Eye (tissue), 1 donor: ENCODE measurements at places on chromosomes 3 and 15.

GRCh38 chr15:71409541-71409940, 294.3 kb downstream of the THSD4 start:
- no peak for DNase-seq

DNA sequence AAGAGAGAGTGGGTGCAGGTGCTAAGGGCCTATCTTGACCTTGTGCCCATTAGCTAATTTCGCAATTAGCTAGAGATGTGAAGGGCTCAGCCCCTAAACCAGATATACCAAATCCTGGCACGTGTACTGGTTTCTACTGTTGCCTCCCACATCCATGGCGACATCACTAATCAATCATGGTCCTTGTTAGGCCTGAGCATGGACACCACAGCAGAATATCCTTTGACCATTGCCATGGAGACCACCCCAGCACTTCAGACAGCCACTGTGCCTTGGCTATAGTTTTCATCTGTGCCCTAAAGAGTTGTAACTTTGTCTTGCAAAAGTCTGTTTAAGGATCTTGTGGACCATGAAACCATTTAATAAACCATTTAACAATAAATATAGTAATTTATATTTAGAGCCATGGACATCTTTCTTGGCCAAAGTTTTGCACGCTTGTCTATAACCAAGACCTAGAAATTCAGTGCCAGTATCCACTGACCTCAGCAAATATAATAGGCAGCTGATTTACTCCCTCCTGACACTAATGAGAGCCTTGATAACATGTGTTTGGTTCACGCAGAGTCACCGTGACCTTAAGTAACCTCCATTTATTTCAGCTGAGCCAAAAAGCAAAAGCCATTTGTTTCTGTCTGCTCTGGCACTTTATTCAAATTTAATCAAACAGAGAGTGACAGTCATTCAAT, 43.4 kb downstream of the COLQ start:
- DNase-seq: peak; percentile 68

DNA sequence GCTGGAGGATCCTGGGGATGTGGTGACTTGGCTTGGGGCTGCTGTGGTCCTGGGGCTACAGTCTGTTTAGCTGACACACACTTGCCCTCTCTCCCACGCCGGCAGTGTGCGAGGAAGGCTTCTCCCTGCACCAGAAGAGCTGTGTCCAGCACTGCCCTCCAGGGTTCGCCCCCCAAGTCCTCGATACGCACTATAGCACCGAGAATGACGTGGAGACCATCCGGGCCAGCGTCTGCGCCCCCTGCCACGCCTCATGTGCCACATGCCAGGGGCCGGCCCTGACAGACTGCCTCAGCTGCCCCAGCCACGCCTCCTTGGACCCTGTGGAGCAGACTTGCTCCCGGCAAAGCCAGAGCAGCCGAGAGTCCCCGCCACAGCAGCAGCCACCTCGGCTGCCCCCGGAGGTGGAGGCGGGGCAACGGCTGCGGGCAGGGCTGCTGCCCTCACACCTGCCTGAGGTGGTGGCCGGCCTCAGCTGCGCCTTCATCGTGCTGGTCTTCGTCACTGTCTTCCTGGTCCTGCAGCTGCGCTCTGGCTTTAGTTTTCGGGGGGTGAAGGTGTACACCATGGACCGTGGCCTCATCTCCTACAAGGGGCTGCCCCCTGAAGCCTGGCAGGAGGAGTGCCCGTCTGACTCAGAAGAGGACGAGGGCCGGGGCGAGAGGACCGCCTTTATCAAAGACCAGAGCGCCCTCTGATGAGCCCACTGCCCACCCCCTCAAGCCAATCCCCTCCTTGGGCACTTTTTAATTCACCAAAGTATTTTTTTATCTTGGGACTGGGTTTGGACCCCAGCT, 2.9 kb upstream of the FES start:
- no peak for DNase-seq

DNA sequence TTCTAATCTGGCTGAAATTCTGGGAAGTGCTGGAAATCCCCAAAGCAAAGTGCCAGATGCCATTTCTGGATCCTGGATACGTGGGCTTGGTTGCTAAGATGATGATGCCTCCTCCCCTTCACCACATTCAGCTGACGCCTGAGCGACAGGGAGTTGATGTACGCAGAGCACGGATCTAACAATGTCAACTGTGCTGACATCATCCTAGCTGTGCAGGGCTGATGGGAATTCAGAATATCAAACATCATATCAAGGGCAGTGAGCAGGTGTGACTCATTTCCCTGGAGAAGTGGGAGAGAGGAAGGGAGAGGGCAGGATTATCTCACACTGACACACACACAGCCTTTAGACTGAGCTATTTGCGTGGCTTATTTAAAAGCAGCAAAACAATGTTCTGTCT, 92.6 kb upstream of the ZBTB20 start:
- peak; percentile 81 for DNase-seq
